ENCODE measurements at places on chromosomes 2 and 18. TPM values are rescaled to one million over a fixed set of nuclear protein-coding genes. Genes with fewer than 3 reads are reported as not detected.

The NDUFS1 gene
- 72.1 TPM for polyA plus RNA-seq

The ADNP2 gene
- 5.6 TPM for polyA plus RNA-seq

The NHEJ1 gene
- polyA plus RNA-seq, result 11.9 TPM

The SSB gene
- polyA plus RNA-seq, result 65.5 TPM

The SCLY gene
- polyA plus RNA-seq, result 11.5 TPM

The TMEM169 gene
- polyA plus RNA-seq, result 0.15 TPM

The KANSL1L gene
- polyA plus RNA-seq, result 3.1 TPM

The ABCB11 gene
- not detected for polyA plus RNA-seq

The NR4A2 gene
- 2.3 TPM for polyA plus RNA-seq

GRCh38 chr2:201406077-201406662 is 45.1 kb downstream of the TRAK2 start:
- DNase-seq, result peak; percentile 87

GRCh38 chr2:33442528-33443079 is 33.8 kb upstream of the RASGRP3 start:
- no peak for DNase-seq

GRCh38 chr2:71609441-71609840 is 156.1 kb downstream of the DYSF start:
- DNase-seq, result no peak

GRCh38 chr2:70381821-70382220 is 80.0 kb upstream of the FAM136A start:
- DNase-seq, result peak; percentile 45

DNA sequence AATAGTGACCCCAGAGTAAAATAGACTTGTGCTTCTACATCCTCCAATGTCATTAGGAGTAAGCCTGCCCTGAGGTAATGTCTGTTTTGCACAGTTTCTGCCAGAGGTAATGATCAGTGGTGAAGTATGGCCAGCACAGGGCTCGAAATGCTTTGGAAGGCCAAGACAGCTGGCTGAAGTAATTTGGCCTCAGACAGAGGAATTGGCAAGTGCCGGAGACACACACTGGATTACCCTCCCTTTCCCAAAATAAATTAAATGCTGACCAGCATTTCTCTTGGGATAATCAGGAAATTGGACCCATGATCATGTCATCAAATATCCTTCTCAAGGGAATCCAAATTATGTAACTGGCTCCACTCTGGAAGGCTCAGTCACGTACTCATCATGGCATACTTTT is 379.0 kb upstream of the CHST9 start:
- no peak for DNase-seq

GRCh38 chr2:28274911-28275685 is 117.6 kb upstream of the FOSL2 start:
- DNase-seq, result peak; percentile 98

DNA sequence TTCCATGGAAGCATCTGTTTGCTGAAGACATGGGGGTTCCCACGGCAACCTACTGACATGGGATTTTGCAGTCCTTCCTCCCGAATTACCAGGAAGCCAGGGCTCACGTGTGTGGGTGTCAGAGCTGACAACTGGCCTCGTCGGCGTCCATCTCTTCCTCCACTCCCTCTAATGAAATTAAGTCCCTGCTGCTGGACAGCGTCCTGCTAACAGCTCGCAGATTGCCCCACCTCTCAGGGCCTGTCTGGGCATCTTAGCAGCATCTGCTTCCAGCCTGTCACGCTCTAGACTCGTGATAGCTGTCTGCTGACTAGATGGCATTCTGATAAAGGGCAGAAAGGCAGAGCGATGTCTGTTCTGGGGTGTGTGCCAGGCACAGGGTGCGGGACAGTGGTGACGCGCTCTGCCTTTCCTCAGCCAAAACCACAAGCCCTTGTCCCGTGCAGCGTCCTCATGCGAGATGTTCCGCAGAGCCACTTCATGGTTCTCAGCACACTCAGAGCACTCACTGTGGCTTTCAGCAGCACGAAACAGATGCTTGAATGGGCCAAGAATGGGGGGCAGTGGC is 161.1 kb downstream of the ARL4C start:
- DNase-seq, result peak; percentile 72

DNA sequence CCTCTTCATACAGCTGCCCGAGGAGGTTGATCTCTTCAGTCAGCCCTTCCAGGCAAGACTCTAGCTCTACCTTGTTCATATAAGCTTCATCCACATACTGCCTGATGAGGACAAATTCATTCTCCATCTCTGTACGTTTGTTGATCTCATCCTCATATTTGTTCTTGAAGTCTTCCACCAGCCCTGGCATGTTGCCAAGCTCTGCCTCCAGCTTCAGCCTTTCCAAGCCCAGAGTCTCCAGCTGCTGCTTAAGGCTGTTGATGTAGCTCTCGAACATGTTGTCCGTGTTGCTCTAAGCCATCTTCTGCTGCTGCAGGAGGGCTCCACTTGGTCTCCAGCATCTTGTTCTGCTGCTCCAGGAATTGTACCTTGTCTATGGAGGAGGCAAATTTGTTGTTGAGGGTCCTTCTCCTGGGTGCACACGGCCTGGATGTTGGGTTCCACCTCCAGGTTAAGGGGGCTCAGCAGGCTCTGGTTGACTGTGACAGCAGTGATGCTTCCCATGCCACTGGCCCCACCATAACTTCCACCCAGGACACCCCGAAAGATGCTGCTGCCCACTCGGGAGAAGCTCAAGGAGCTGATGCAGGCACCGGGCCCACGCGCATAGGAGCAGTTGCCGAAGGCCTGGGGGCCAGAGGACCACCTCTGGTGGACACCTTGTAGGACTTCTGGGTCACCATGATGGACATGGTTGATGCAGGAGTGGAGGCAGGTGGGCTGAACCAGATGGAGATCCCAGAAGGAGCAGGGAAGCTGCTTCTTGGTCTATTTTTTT is 30.3 kb downstream of the ICA1L start:
- DNase-seq, result no peak

- DNase-seq, result peak; percentile 96
Measured at GRCh38 chr2:28004086-28004485, 113.6 kb downstream of the BABAM2 start.

GRCh38 chr2:156908825-156909224 is 348.7 kb upstream of the GALNT5 start:
- peak; percentile 87 for DNase-seq

- no peak for DNase-seq
Measured at GRCh38 chr2:220269367-220269766, 641.9 kb downstream of the SLC4A3 start.

GRCh38 chr18:73787316-73787715 is 360.3 kb downstream of the FBXO15 start:
- DNase-seq, result no peak

- peak; percentile 82 for DNase-seq
Measured at GRCh38 chr2:238239863-238240756, at the start of gene HES6. Gene HES6, minus strand, starts transcription at chr2:238240038. Its CDS starts 133 bp downstream, at chr2:238239905.

GRCh38 chr2:20551260-20551944 is 99.5 kb downstream of the HS1BP3 start:
- DNase-seq, result no peak

DNA sequence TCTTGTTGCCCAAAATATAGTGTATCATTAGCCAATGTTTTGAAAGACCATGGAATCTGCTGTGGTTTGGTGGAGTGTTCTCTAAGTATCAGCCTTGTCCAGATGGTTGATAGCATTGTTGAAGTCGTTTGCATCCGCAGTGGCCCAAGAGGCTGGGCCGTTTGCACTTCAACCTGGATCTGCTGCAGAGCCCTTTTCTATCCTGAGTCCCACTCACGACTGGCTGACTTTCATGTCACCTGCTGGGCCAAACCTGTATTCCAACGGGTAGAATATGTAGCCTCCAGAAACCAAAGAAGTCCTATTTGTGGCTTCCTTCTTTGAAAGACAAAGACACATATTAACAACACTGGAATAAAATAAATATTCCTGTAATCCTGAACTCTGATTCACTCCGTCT is 1154.1 kb downstream of the RPIA start:
- DNase-seq, result no peak

DNA sequence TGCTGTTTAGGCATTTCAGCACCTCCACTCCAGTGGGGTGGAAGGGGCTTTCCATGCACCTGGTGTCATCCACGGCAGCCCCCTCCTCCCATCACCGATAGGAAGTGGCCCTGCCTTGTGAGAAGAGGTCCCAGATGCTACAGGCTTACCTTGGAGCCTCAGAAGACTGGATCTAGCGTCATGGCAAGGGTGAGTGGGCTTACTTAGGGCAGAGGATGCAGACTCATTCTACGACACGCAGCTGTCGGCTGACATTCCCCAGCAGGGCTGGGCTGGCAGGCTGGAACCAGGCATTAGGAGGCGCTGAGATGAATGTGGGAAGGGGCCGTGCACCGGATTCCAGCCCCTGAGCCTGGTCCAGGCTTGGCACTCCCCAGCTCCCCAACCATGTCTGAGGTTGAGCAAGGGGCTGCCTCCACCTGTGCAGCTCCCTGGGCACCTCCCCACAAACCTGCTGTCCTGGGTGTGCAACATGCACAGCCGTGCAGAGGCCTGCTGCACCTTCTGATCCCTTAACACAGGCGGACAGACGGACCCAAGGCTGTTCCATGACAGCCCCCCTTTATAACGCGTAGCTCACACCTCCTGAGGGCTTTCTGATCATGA is 1.7 kb upstream of the PRLH start:
- no peak for DNase-seq

- DNase-seq, result no peak
Measured at GRCh38 chr2:140597836-140598235, 1533.0 kb downstream of the LRP1B start.

DNA sequence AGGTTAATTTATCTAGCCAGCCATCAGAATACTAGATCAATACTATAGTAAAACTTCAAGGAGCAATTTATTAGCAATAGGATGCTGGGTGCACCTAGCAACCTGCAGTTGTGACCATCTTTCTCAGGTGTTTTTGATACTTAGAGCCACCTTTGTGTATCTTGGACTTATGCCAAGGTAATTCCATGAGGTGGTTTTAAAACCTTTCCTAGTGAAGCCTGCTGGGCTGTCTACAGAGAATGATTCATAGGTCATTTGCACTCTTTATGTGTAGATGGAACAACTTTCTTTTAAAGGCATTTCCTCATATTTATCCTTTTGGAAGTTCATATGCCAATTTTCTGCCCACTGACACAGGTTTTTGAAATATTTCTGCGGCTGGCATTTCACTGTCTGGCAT is 1030.1 kb upstream of the POU3F3 start:
- DNase-seq, result no peak

GRCh38 chr2:62453955-62454354 is 52.0 kb downstream of the TMEM17 start:
- no peak for DNase-seq

- DNase-seq, result no peak
Measured at GRCh38 chr18:13437034-13437433, 218.5 kb downstream of the LDLRAD4 start.
